ENCODE measurements at places on chromosomes 6 and 20.
A peak's percentile ranks its signal among the peaks of the same experiment; 100 is the strongest.

DNA sequence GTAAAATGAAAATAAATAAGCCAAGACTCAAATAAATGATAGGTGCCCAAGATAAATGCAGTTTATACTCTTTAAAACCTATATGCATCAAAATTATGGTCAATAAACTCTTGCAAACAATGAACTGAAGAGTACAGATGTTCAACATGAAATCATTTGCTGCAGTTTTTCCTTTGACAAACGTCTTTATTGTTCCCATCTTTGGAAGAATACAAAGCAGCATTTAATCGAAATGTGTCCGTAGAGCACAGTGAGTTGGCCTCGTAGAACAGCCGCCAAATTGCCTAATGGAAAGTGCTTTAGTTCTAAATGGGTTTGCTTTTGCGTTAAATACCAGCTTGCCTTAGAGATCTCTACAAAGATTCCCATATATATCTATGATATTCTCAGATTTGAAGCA is 447.4 kb downstream of the PKHD1 start:
- DNase-seq, result no peak

DNA sequence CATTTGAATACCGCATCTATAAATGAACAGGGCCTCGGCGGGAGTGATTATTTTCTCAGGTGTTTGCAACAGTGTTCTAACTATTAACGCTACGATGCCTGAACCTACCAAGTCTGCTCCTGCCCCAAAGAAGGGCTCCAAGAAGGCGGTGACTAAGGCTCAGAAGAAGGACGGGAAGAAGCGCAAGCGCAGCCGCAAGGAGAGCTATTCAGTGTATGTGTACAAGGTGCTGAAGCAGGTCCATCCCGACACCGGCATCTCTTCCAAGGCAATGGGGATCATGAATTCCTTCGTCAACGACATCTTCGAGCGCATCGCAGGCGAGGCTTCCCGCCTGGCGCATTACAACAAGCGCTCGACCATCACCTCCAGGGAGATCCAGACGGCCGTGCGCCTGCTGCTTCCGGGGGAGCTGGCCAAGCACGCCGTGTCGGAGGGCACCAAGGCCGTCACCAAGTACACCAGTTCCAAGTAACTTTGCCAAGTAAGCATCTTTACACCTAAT is 70.9 kb downstream of the HFE start:
- peak; percentile 93 for DNase-seq

- DNase-seq, result no peak
Measured at GRCh38 chr20:12068121-12068520, 150.4 kb downstream of the BTBD3 start.

- DNase-seq, result no peak
Measured at GRCh38 chr6:169798764-169799473, 47.5 kb downstream of the ERMARD start.

- no peak for DNase-seq
Measured at GRCh38 chr6:43887340-43887858, 117.4 kb downstream of the VEGFA start.
